Myocyte (in vitro differentiated cells): ENCODE measurements at places on chromosomes 3 and 15.

- DNase-seq: no peak
Observed at GRCh38 chr3:152156880-152157279, 111.8 kb upstream of the MBNL1 start.

DNA sequence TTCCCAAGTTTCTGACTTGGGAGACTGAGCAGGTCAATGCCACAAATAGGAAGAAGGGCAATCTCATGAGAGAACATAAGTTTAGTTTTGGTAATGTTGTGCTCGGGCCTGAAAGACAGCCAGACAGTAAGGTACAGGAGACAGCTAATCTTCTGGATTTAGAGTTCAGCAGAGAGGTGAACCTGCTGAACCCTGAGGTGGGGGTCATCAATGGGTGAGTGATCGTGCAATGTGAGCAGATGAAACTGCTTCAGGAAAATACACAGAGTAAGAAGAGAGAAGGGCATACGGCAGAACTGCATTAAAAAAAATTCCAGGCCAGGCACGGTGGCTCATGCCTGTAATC lies 23.3 kb downstream of the RUBCN start:
- DNase-seq: no peak

DNA sequence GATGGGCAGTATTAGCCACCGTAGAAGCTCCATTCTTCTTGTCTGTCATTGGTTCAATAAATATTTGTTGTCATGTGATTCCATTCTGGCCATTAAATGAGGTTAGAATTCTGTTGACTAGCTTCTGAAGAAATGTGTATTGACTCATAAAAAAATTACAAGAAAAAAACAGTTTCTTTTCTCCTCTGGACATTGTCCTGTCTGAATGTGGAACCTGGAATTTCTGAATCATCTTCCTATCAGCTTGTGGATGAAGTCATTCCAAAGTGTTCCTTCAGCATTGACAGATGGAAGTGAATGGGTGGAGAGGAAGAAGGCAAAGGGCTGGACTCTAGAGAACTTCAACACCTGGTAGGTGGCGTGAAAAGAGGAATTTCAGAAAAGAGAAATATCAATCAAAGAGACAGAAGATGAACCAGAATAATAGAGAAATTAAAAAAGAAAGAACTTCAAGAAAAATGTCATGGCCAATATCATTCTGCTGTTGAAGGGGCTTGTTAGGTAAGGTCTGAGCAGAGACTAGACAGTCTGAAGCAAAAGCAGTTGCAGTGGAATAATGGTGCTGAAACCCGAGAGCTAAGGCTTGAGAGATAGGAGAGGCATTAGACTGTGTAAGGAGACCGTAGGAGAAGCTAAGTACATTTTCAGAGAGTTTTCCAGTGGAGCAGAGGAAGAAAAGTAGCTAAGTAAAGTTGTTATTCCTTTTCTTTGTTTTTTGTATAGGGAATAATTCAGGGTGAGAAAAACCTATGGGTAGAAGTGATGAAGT lies 806.6 kb downstream of the SQOR start:
- DNase-seq: no peak

- no peak for DNase-seq
Observed at GRCh38 chr3:116946376-116946775, 236.8 kb downstream of the TUSC7 start.
